ENCODE measurements at places on chromosomes 2 and 18.

DNA sequence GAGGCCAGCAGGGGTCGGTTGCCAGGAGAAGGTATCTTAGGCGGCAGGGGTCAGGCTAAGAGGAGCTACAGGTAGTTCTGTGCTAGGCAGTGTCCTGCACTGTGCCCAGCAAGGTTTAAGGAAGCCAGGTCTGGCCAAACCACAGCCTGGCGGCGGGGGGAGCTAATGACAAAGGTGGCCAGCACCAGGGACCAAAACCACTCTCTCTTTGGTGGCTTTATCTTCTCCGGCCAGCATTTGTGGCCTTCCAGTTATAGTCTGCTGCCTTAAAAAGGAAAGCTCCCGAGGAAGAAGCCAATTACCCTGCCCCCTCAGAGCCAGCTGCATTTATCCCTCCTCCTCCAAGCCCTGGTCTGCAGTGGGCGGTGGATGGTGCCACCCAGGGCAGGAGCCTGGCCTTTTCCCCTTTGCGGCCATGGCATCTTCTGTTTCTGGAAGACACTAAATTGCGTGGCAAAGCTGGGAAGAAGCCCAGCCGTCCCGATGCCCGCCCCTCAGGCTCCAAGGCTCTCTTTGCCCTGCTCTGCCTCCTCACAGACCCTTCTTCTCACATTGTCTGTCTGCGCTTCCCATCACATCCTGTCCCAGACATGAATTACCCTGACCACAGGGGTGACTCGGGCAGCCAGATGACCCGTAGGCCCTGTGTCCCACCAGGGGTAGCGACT lies 94.6 kb downstream of the EN1 start:
- no peaks in the 10 kb centered on the region for H3K4me1 ChIP-seq
- H3K4me3 ChIP-seq: no peak overlapping the region
- H3K36me3 ChIP-seq: no peaks in the 10 kb centered on the region
- H3K27ac ChIP-seq: no peak overlapping the region

GRCh38 chr2:110834134-110834827 lies 101.9 kb downstream of the ACOXL start:
- no peak for DNase-seq
- no peaks in the 10 kb centered on the region for H3K36me3 ChIP-seq
- peaks cover 13% of the 10 kb centered on the region for H3K4me1 ChIP-seq

- H3K36me3 ChIP-seq: no peaks in the 10 kb centered on the region
- H3K27ac ChIP-seq: peak overlapping the region; percentile 47
- H3K4me3 ChIP-seq: peak overlapping the region; percentile 17
- peaks cover 17% of the 10 kb centered on the region for H3K4me1 ChIP-seq
- no peaks in the 10 kb centered on the region for H3K27me3 ChIP-seq
- DNase-seq: no peak
Measured at GRCh38 chr2:226475650-226476049, 324.0 kb downstream of the IRS1 start.

DNA sequence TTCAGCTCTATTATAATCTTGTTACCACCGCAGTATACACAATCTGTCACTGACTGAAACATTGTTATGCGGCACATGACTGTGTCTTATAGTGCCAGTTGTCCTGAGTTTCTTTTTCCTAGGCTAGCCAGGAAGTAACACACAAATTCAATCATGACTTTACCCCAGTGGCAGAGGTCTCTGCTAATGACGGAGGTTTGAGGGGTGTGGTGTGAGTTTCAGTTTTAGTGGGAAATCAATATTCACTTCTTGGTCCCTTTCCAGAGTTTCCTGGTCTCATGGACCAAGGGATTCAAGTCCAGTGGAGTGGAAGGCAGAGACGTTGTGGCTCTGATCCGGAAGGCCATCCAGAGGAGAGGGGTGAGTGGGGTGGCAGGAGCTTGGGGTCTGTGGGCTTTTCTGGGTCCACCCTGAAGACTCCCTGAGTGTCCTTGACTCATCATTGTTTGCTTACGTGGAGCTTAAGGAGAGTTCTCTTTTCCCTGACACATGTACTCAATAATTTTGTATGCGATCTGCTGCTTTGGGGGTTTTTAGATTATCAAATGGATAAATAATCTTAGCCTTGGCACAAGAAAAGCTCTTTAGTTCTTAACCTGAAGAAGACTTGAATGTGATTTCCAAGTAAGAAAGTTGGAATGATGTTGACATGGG lies 39.2 kb downstream of the HK2 start:
- H3K27ac ChIP-seq: no peak overlapping the region
- DNase-seq: no peak
- no peaks in the 10 kb centered on the region for H3K27me3 ChIP-seq
- no peak overlapping the region for H3K4me3 ChIP-seq
- peaks cover 28% of the 10 kb centered on the region for H3K36me3 ChIP-seq

GRCh38 chr18:50970006-50970405 lies 2.2 kb downstream of the ELAC1 start:
- peaks cover 10% of the 10 kb centered on the region for H3K36me3 ChIP-seq
- DNase-seq: no peak
- peak overlapping the region; percentile 48 for H3K4me3 ChIP-seq
- no peak overlapping the region for H3K27ac ChIP-seq
- H3K4me1 ChIP-seq: peaks cover 16% of the 10 kb centered on the region

DNA sequence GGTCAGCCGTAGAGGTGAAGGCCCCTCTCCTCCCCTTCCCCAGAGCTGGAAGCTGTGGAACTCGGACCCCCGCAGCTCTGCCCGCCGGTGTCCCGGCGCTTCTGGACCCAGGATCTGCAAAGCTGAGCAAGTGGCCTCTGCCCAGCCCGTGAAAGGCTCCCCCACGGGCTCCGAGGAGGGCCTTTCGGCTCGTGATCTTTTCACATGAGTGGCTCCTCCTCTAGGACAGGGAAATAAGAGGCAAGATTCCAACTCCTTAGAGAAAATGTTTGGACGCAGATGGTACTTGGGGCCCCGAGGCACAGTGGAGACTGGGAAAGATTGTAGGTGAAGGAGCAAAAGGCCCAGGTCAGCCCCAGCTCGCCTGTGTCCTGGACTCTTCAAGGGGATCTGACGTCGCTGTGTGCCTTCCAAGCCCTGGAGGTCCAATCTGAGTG lies 48.2 kb upstream of the SP3 start:
- peak overlapping the region; percentile 75 for H3K4me3 ChIP-seq
- H3K27ac ChIP-seq: no peak overlapping the region
- peaks cover 6% of the 10 kb centered on the region for H3K27me3 ChIP-seq
- H3K36me3 ChIP-seq: no peaks in the 10 kb centered on the region

DNA sequence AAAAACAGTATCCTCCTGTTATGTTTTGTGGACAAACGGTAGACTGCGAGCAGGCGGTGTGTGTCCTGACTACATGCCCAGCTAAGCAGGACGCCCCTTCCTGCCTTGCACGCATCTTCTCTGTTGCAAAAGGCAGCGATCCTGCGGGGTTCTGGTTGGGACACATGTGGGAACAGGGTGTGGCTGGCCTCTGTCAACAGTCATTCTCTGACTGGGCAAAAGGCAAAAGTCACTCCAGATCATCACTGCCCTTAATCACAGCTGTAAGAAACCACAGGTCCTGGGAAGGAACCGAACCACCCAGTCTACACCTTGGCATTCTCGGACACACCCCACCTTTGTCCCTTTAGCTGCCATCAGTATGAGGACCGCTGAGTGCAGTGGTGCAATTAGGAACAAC lies 44.3 kb upstream of the TMEM87B start:
- H3K4me1 ChIP-seq: peaks cover 14% of the 10 kb centered on the region
- no peak overlapping the region for H3K4me3 ChIP-seq
- H3K27me3 ChIP-seq: no peaks in the 10 kb centered on the region
- H3K27ac ChIP-seq: no peak overlapping the region

DNA sequence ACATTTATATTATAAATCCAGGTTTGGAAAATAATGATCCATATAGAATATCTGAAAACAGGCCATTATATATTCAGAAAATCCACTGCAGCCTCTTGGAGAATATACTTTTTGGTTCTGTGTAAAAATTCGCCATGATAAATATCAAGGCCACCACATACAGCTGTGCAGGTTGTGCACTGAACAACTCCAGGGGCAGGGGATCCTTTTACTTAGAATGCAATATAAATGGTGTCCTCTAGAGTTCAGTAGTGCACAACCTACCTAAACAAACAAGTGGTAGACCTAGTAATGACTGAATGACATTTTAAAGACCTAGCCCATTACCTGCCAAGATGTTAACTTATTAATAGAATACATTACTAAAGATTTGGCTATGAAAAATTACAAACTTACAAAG lies 22.4 kb downstream of the MOGAT1 start:
- peaks cover 9% of the 10 kb centered on the region for H3K27me3 ChIP-seq
- no peak for DNase-seq
- H3K4me3 ChIP-seq: no peak overlapping the region
- H3K36me3 ChIP-seq: no peaks in the 10 kb centered on the region

GRCh38 chr2:57569396-57569795 lies 477.2 kb upstream of the VRK2 start:
- H3K27me3 ChIP-seq: peaks cover 24% of the 10 kb centered on the region
- DNase-seq: no peak
- H3K4me1 ChIP-seq: peaks cover 9% of the 10 kb centered on the region
- no peaks in the 10 kb centered on the region for H3K36me3 ChIP-seq
- H3K4me3 ChIP-seq: no peak overlapping the region

- peaks cover 9% of the 10 kb centered on the region for H3K4me1 ChIP-seq
- H3K27ac ChIP-seq: no peak overlapping the region
- no peak overlapping the region for H3K4me3 ChIP-seq
- H3K27me3 ChIP-seq: no peaks in the 10 kb centered on the region
- DNase-seq: no peak
- no peaks in the 10 kb centered on the region for H3K36me3 ChIP-seq
Measured at GRCh38 chr2:57943315-57943714, 103.3 kb upstream of the VRK2 start.

GRCh38 chr2:71938108-71938507 lies 209.6 kb downstream of the CYP26B1 start:
- H3K4me1 ChIP-seq: peaks cover 6% of the 10 kb centered on the region
- H3K4me3 ChIP-seq: no peak overlapping the region
- no peak for DNase-seq
- no peaks in the 10 kb centered on the region for H3K36me3 ChIP-seq
- no peak overlapping the region for H3K27ac ChIP-seq

GRCh38 chr2:109685453-109685852 lies 71.3 kb downstream of the SOWAHC start:
- H3K27me3 ChIP-seq: no peaks in the 10 kb centered on the region
- no peaks in the 10 kb centered on the region for H3K36me3 ChIP-seq
- no peak overlapping the region for H3K4me3 ChIP-seq
- no peak for DNase-seq
- peak overlapping the region; percentile 11 for H3K27ac ChIP-seq

DNA sequence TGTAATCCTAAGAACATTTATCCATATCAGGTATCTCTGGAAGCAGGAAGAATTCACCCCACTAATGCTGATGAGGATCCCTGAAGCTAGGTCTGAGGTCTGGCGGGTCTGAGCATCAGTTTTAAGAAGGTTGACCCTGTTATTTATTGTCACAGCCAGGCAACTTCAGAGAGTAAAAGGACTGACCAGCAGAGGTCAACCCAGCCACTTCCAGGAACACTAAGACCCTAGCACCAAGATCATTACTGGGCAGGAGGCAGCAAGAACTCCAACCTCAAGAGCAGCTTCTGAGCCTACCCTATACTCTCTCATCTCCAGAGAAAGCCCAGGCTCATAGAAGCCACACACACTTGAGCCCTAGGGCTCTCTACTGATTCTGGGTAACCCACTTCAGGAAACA lies 901.4 kb downstream of the DCDC2C start:
- DNase-seq: no peak
- H3K4me3 ChIP-seq: no peak overlapping the region
- H3K27ac ChIP-seq: no peak overlapping the region
- H3K27me3 ChIP-seq: no peaks in the 10 kb centered on the region
- H3K36me3 ChIP-seq: no peaks in the 10 kb centered on the region
- H3K4me1 ChIP-seq: no peaks in the 10 kb centered on the region

- H3K27me3 ChIP-seq: no peaks in the 10 kb centered on the region
- H3K4me1 ChIP-seq: peaks cover 25% of the 10 kb centered on the region
- H3K4me3 ChIP-seq: no peak overlapping the region
Measured at GRCh38 chr2:25330273-25330672, 11.5 kb downstream of the DNMT3A start.

- no peaks in the 10 kb centered on the region for H3K27me3 ChIP-seq
- peak; percentile 69 for DNase-seq
- no peak overlapping the region for H3K27ac ChIP-seq
- no peak overlapping the region for H3K4me3 ChIP-seq
- H3K4me1 ChIP-seq: peaks cover 5% of the 10 kb centered on the region
Measured at GRCh38 chr2:57497489-57498096, 549.0 kb upstream of the VRK2 start.

- peak overlapping the region; percentile 13 for H3K4me3 ChIP-seq
- DNase-seq: no peak
- H3K36me3 ChIP-seq: peaks cover 21% of the 10 kb centered on the region
- H3K27me3 ChIP-seq: no peaks in the 10 kb centered on the region
Measured at GRCh38 chr2:224570328-224570993, 14.7 kb downstream of the CUL3 start.

DNA sequence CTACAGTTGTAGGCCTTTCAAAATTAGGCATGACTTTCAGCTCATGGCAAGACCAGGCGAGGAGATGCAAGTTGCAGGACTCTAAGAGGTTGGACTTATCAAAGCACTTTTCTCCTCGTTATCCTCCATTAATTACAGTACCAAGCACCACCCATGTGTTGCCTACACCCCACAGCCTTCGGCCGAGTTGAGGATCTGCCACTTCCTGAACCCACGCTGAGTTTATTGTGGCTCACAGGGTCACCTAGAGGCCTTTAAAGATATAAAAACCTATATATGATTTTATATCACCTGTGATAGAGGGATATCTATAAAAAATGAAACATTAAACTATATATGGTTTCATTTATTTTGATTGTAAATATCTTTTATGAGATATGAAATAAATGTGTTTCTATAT lies 2.6 kb downstream of the UGT1A10 start:
- H3K27ac ChIP-seq: no peak overlapping the region
- H3K4me3 ChIP-seq: no peak overlapping the region
- no peaks in the 10 kb centered on the region for H3K36me3 ChIP-seq
- no peaks in the 10 kb centered on the region for H3K4me1 ChIP-seq

GRCh38 chr2:170573671-170574070 lies 141.5 kb upstream of the SP5 start:
- peaks cover 22% of the 10 kb centered on the region for H3K27me3 ChIP-seq
- no peaks in the 10 kb centered on the region for H3K4me1 ChIP-seq
- no peaks in the 10 kb centered on the region for H3K36me3 ChIP-seq

DNA sequence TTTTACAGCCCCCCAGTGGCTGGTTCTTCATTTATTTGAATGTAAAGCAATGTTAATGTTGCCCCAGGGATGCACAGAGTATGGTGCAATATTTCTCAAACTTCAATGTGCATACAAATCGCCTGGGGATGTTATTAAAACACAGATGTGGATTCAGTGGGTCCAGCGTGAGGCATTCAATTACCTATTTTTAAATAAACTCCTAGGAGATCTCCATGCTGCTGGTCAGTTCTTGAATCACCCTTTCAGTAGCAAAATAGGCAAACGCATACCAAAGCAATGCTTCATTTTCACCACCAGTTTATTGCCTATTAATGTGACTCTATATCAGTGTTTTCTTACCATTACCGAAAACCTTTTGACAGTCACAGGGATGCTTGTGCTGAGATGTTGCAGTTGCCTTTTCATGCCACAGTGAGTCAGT lies 530.7 kb downstream of the CBLN2 start:
- H3K4me1 ChIP-seq: no peaks in the 10 kb centered on the region
- H3K27ac ChIP-seq: no peak overlapping the region
- H3K36me3 ChIP-seq: no peaks in the 10 kb centered on the region
- H3K4me3 ChIP-seq: no peak overlapping the region

Measured in type B pancreatic cell (in vitro differentiated cells).